ENCODE measurements at places on chromosomes 12 and 14.

GRCh38 chr12:71159264-71159663, 1.5 kb upstream of the TSPAN8 start:
- DNase-seq: no peak

GRCh38 chr12:112750971-112751370, 40.6 kb upstream of the RPH3A start:
- DNase-seq: no peak

DNA sequence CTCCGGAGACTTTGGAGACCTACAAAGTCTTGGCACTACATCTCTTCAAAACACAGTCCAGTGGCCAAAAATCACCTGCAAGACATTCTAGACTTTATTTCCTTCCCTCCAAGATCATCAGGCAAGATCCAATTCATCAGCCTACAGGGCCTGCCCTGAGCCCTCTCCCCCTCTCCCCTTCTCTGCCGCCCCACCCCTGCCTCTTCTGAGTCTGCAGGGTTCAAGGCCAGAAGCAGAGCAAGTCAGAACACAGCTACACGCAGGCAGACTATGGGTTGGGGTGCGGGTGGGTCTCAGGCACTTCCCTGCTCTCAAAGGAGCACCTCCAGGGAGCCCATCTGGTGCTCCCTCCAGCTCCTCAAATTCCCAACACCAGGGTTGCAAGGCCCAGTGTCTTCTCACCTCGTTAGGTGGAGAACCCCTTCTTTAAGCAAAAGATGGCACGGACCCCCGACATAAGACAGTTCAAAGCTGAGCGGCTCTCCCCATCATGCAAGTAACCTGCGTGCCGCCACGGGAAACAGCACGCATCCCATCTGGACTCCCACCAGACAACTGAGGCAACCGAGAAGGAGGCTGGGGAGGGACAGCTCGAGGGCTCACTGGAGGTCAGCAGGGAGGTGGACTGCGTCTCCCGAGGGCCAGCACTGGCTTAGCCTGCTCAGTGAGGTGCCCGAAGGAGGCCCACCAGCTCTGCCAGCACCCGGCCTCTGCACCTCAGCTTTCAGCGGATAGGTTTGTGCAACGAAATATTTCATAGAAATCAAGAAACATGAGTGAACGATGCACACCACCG, 5.6 kb upstream of the INF2 start:
- no peak for DNase-seq

GRCh38 chr12:71896205-71896882, 42.3 kb upstream of the TPH2 start:
- DNase-seq: no peak

- DNase-seq: no peak
Measured at GRCh38 chr12:89936631-89937030, 228.0 kb upstream of the ATP2B1 start.

- no peak for DNase-seq
Measured at GRCh38 chr12:52641468-52641867, 10.5 kb downstream of the KRT2 start.

Measured in RCC 7860 (cell line).